ENCODE measurements at places on chromosomes 11 and 22.

GRCh38 chr11:117482881-117483280 is 155.2 kb downstream of the CEP164 start:
- no peak for DNase-seq

- no peak for DNase-seq
These were observed 686.9 kb downstream of the NTM start for GRCh38 chr11:132057266-132057665.

DNA sequence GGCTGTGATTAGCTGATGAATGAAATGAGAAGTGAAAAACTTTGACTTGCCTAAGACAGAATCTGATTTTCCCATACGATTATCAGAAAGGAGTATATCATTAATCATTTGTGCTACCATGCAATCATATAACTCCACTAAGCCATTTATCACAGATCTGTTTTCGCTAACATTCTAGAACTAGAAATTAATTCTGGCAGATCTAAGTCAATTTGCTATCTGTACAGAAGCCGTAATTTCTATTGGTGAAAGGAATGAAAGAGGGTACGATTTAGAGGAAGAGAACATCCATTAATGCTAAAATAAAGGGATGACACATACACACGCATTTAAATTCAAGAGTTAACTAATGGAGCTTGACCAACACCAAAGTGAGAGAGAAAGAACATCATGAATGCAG is 201.6 kb downstream of the SBF2 start:
- no peak for DNase-seq

DNA sequence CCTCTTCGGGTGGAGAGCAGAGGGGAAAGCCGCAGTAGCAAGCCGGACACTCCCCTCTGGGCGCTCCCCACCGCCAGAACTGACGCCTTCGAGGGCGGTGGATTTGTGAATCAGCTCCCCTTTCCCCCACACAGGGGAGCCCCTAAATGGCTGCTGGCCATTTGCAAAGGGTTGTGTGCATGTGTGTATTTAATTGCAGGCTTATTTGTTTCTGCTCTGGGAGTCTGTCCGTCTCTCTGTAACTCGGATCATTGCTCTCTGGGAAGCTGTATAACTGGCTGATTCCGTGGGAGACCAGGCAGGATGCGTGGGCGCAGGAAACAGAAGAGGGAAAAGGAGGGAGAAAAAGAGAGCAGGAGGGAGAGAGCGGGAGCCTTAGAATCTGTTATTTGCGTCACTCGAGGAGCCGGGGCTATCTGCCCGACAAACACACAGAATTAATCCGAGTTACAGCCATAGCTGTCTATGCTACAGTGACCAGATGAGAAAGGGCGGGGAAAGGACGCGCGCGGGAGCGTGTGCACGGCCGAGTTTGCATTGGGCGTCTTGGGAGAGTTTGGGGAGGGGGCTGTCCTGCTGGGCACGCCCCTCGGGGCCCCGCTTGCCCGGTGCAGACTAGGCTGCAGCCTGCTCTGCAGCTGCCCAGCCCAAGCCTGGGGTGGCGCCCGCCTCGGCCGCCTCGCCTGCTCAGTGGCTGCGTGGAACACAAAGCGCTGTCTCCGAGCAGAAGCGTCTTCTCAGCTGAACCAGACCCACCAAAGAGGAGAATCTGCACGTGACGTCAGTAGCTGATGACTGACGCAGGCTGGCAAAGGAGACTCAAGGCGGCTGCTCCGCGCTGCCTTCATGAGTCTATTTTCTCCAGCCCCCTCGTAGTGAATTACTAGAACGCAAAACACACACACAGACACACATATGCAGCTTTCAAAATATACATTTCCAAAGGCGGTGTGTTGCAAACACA is 105.3 kb upstream of the HSD17B12 start:
- no peak for DNase-seq

Data from GM12865 (cell line).